ENCODE measurements at places on chromosomes 13 and 19.
A peak's percentile ranks its signal among the peaks of the same experiment; 100 is the strongest.

- DNase-seq = no peak
Measured at GRCh38 chr13:102965802-102966201, 100.4 kb downstream of the SLC10A2 start.

- DNase-seq = no peak
Measured at GRCh38 chr13:75740031-75740430, 103.9 kb downstream of the LMO7 start.

- DNase-seq = no peak
Measured at GRCh38 chr13:109785141-109785891, 1.1 kb downstream of the IRS2 start.

GRCh38 chr19:29672933-29673336, 7.7 kb downstream of the PLEKHF1 start:
- DNase-seq = no peak

DNA sequence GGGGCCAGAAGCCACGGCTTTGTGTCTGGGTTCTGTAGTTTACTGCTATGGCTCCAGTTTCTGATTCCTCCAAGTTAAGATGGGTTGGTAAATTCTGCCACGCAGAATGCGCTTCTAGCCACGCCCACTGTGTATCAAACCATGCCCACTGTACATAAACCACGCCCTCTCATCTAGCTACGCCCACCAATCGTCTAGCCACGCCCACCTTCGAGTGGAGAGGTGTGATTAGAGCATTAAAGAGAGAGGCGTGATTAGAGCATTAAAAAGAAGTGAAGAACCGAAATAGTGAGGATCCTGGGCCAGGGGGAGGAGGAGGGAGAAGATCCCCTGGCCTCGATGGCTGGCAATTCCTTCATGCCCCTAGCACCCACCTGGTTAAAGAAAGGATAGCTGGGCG, 43.7 kb upstream of the ADGRE5 start:
- no peak for DNase-seq

- DNase-seq = no peak
Measured at GRCh38 chr13:106850973-106851650, 283.2 kb upstream of the ARGLU1 start.

DNA sequence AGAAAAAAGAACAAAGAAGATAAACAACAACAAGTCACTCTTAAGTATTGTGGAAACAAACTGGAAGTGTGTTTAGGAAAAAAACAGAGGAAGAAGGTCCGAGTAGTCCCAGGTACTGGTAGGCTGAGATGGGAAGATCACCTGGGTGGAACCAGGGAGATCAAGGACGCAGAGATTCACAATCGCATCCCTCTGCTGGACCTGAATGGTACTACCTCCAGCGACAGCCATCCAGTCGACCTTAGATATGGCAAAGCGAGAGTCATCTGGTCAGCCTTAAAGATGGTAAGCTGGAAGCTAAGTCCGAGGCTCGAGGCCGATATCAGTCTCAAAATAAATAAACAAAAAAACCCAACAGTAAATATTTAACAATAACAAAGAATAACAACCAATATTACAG, 44.9 kb upstream of the ZNF91 start:
- no peak for DNase-seq

- no peak for DNase-seq
Measured at GRCh38 chr13:63393112-63393511, 1977.5 kb upstream of the PCDH20 start.

GRCh38 chr13:42007844-42008243, 40.6 kb upstream of the DGKH start:
- no peak for DNase-seq

DNA sequence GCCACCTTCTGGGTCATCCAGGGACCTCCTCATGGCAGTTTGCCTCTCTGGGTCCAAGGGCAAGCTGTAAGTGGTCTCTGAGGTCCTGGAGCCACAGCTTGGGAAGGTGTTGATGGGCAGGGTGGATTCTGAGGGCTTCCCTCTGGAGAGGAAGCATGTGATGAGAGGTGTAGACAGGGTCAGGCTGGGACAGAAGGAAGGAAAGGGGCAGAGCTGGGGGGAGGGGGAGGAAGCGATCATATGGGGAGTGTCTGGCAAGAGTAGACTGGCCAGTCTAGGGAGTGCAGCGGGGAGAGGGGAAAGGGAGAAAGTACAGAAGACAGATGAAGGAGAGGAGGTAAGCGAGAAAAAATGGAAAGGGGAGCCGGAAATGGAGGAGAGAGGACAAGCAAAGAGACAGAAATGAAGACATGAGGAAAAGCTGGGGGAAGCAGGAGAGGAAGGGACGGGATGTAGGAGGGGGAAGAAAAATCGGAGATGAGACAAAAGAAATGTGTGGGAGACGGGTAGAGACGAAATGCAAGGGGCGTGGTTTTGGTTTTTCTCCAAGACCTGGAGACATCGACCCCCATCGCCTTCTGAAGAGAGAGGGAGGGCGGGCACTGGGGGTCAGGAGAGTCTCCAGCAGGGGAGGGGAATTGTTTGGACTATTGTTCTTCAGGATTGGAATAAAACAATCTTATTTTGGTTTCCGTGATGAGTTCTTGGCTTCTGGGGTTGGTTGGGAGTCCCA, 26.6 kb downstream of the ZSWIM9 start:
- DNase-seq = no peak

GRCh38 chr13:32191452-32191998, 123.6 kb downstream of the ZAR1L start:
- DNase-seq = no peak

GRCh38 chr19:38792250-38793111, 3.5 kb downstream of the LGALS7B start:
- no peak for DNase-seq

GRCh38 chr19:41705393-41706174, 2.8 kb upstream of the CEACAM5 start:
- DNase-seq = peak; percentile 37

DNA sequence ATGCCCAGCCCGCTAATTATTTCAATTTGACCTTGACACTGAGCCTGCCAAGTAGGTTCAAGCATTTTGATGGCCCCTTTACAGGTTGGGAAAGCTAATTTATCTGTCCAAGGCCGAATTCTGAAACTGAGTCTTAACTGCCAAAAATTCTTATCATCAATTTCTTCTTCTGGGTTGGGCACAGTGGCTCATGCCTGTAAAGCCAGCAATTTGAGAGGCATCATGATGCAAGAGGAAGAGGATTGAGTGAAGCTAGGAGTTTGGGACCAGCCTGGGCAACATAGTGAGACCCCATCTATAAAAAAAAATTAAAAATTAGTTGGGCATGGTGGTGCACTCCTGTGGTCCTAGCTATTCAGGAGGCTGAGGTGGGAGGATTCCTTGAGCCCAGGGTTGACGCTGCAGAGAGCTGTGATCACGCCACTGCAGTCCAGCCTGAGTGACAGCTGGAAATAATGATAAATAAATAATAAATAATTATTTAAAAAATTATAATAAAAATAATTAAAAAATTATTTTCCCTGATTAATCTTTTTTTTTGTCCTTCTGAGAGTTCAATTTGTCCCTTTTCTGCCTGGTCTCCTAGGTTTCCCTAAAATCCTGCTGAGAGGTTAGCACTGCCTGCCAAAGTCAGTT, 1.3 kb upstream of the LDLR start:
- no peak for DNase-seq

GRCh38 chr19:42540071-42540553, 11.8 kb upstream of the CEACAM1 start:
- no peak for DNase-seq

DNA sequence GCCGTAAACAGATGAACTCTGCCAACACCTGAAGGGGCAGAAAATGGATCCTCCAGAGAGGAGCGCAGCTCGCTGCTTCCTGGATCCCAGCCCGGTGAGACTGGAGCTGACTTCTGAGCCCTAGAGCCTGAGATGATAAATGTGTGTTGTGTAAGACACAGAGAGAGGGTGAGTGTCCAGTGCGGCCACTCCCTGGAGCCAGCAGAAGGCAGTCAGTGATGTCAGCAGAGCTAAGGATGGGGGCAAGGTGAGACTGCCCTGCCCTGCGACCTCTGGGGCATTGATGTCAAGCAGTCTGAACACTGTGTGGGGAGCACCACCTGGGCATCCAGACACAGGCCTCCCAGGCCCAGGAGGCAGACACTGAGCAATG, 9.7 kb upstream of the SLC35E1 start:
- DNase-seq = no peak
